ENCODE measurements at places on chromosomes 3 and 15.

- DNase-seq = no peak
Observed at GRCh38 chr3:186385856-186386602, 24.0 kb upstream of the DGKG start.

DNA sequence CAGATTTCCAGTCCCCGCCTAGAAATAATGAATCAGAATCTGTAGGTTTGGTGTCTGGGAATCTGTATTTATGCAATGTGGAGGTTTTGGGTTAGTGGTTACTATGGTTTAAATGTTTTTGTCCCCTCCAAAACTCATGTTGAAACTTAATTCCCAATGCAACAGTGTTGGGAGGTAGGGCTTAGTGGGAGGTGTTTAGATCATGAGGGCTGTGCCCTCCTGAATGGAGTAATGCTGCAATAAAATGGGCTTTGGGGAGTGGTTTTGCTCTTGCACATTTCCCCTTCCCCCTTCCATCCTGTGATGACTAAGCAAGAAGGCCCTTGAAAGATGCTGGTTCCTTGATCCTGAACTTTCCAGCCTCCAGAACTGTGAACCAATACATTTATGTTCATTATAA lies 9.2 kb upstream of the RFC4 start:
- DNase-seq = no peak

DNA sequence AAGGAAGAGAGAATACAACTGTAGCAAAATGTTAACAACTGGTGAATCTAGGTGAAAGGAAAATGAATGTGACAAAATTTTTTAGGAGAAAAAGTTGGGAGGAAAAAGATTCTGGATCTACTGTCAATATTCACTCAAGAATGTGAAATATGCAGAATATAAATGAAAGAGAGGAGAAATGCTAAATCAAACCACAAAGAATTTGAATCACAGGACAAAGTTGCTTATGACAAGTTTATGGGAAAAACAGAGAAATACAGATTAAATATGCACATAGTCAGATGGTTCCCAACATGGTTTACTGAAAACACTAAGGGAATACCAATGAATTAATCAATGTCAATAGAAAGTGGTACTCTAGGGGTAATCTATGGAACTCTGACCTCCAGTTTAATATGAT lies 27.6 kb downstream of the C3orf33 start:
- DNase-seq = no peak

DNA sequence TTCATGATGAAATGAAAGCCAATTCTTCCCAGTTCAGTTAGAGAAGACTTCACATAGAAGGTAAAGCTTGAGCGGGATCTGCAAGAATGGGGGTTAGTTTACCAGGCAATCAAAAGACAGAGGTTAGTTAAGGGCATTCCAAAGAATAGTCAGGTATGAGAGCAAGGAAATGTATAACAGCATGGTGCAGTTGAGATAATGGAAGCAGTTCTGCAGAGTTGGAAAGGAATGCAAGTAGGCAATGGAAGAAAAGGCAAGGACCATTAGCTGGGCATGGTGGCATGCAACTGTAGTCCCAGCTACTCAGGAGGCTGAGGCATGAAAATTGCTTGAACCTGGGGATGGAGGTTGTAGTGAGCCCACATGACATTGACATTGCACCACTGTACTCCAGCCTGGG lies 55.0 kb downstream of the LSAMP start:
- DNase-seq = no peak

GRCh38 chr15:40217166-40217824 lies 21.6 kb upstream of the PAK6 start:
- no peak for DNase-seq

GRCh38 chr3:99620077-99620767 lies 18.2 kb upstream of the COL8A1 start:
- no peak for DNase-seq

GRCh38 chr15:92878593-92879053 lies 21.5 kb upstream of the CHD2 start:
- no peak for DNase-seq

GRCh38 chr15:92499731-92500530 lies 106.2 kb downstream of the ST8SIA2 start:
- DNase-seq = no peak

DNA sequence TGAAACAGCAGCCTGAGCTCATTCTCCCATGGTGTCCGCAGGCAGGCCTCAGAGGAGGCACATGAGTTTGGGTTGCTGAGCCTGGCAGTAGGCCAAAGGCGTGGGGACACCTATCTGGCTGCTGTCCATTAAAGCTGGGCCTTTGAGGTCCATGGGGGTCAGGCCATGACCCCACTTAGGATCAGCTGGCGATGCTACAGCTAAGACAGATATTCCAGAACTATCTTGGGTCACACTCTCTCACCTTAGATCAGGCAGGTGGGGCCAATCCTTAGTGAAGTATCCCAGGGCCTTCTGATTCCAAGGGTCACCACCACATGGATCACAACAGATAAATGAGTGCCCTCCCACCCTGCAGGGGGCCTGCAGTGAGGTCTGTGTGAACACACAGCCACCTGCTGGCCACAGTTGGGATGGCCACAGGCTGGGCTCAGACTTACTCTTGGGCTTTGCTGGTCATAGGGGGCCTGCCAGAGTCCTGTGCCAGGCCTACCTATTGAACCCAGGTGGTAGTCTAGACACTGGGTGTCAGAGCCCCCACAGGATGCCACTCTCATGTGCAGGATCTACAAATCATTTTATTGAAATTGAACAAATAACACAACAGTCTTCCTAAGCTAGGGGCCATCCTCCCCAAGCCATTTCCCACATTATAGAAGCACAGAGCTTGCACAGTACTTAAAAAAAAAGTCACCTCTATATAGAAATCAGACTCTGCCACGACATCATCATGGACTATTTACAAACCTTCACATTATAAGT lies 2.0 kb upstream of the HYAL2 start:
- DNase-seq = no peak

GRCh38 chr15:96046620-96047240 lies 283.8 kb upstream of the NR2F2 start:
- DNase-seq = no peak

- no peak for DNase-seq
Observed at GRCh38 chr3:14539742-14540491, at the start of gene GRIP2. GRIP2 (minus strand) TSS chr3:14540342; CDS start chr3:14540308, 34 bp downstream.

DNA sequence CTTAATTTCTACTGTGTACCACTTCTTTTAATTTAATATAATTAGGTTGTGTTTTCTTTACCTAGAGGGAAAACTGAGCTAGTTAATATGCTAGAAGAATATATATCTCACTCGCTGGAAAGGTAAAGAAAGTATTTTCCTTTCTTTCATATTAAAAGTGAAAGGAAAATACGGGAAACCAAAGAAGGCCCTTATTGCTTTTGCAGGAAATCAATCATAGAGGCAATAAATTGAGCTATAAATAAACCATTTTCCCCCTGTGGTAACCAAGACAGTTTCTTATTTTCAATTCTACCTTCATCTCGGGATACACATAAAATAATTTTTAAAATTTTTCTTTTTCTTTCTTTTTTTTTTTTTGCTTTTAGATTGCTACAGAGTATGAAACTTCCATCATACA lies 101.6 kb downstream of the CBLB start:
- DNase-seq = no peak

DNA sequence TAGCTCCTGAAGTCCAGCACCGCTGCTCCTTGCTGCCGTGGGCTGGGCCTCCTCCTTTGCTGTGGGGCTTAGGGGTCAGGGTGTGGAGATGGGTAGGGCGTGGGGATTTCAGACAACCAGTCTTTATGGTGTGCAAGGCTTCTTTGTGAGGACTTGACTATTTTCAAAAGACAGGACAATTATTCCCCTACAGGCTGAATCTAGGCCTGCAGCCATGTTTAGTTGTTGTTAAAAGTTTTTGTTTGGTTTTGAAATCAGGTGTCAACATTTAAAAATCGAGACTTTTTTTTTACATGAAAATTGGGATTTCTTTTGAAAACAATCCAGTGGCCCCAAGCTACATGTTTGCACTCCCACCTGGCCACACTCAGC lies 10.6 kb downstream of the RPL32 start:
- DNase-seq = no peak

DNA sequence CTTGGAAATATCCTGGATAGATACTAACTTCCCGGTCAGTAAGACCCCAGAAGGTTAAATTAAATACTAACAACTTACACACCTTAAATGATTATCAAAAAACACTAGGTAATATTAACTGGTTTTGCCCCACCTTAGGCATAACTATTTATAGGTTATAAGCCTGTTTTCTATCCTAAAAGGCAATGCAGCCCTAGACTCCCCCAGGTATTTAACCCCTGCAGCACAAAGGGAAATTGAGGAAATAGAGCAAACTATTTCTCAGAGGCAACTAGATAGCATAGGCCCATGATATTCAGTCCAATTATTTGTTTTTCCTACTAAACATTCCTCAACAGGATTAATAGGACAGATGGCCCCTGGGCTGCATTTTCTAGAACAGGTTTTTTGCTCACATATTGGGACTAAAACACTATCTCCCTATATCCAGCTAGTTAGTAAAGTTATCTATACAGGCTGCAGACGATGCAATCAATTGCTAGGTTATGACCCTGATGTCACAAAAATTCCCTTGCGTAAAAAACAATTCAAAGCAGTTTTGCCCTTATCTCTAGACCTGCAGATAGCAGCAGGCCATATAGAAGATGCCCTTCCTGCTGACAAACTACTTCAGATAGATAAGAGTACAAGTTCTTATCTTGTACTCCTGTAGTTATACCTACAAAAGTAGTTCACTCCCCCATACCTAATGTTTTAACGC lies 221.3 kb downstream of the DTWD1 start:
- DNase-seq = no peak

Data from mesenteric fat pad (tissue), 1 donor.